Type B pancreatic cell (in vitro differentiated cells): ENCODE measurements at places on chromosomes 11 and 22. TPM values are rescaled to one million over a fixed set of nuclear protein-coding genes. Genes with fewer than 3 reads are reported as not detected.
A peak's percentile ranks its signal among the peaks of the same experiment; 100 is the strongest.

TRIM34 gene
- 1.4 and 2.4 TPM in 2 replicates for total RNA-seq

SLC16A8 gene
- not detected in 2 replicates for total RNA-seq

C11orf87 gene
- 0.33 and 5.3 TPM in 2 replicates for total RNA-seq

NPAS4 gene
- 0.14 and 0.77 TPM in 2 replicates for total RNA-seq

GRAMD1B gene
- total RNA-seq = 2.6 and 15.2 TPM in 2 replicates

ROBO4 gene
- total RNA-seq = not detected in 2 replicates

- H3K27ac ChIP-seq = no peak overlapping the region
- H3K4me1 ChIP-seq = peaks cover 31% of the 10 kb centered on the region
- no peak for DNase-seq
- no peak overlapping the region for H3K4me3 ChIP-seq
- no peaks in the 10 kb centered on the region for H3K36me3 ChIP-seq
These were observed 84.9 kb downstream of the ME3 start for GRCh38 chr11:86587264-86588193.

DNA sequence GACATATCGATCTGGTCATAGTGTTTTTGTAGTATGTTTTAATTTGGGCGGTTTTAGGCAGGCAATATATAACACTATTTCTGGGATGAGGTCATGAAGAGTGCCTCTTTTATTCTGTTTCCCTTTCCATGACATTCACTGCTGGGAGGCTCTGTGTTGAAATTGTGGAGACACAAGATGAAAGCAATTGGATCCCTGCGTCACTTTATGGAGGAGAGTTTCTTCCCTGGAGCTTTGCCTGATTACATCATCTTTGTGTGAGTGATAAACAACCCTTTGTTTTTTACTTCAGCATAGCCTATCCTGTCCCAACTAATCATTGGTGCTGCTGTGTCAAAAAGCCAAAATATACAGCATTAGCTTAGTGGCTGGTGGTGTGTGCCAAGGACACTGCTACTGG, 48.6 kb downstream of the PARVG start:
- peaks cover 8% of the 10 kb centered on the region for H3K4me1 ChIP-seq
- peaks cover 19% of the 10 kb centered on the region for H3K27me3 ChIP-seq
- DNase-seq = no peak

GRCh38 chr11:119374632-119375336, 6.7 kb downstream of the USP2 start:
- H3K4me3 ChIP-seq = no peak overlapping the region
- peaks cover 4% of the 10 kb centered on the region for H3K27me3 ChIP-seq
- no peak overlapping the region for H3K27ac ChIP-seq
- H3K4me1 ChIP-seq = peaks cover 51% of the 10 kb centered on the region

- H3K4me3 ChIP-seq = no peak overlapping the region
- H3K27ac ChIP-seq = no peak overlapping the region
These were observed 15.5 kb upstream of the MS4A12 start for GRCh38 chr11:60477035-60477445.

- H3K4me1 ChIP-seq = peaks cover 18% of the 10 kb centered on the region
- no peak overlapping the region for H3K4me3 ChIP-seq
- no peak for DNase-seq
- no peaks in the 10 kb centered on the region for H3K36me3 ChIP-seq
- no peak overlapping the region for H3K27ac ChIP-seq
These were observed 165.9 kb upstream of the NECTIN1 start for GRCh38 chr11:119894916-119895315.

GRCh38 chr11:88604260-88604659, 266.7 kb upstream of the CTSC start:
- no peak for DNase-seq
- H3K4me3 ChIP-seq = no peak overlapping the region
- no peak overlapping the region for H3K27ac ChIP-seq
- no peaks in the 10 kb centered on the region for H3K4me1 ChIP-seq
- no peaks in the 10 kb centered on the region for H3K27me3 ChIP-seq
- H3K36me3 ChIP-seq = no peaks in the 10 kb centered on the region

DNA sequence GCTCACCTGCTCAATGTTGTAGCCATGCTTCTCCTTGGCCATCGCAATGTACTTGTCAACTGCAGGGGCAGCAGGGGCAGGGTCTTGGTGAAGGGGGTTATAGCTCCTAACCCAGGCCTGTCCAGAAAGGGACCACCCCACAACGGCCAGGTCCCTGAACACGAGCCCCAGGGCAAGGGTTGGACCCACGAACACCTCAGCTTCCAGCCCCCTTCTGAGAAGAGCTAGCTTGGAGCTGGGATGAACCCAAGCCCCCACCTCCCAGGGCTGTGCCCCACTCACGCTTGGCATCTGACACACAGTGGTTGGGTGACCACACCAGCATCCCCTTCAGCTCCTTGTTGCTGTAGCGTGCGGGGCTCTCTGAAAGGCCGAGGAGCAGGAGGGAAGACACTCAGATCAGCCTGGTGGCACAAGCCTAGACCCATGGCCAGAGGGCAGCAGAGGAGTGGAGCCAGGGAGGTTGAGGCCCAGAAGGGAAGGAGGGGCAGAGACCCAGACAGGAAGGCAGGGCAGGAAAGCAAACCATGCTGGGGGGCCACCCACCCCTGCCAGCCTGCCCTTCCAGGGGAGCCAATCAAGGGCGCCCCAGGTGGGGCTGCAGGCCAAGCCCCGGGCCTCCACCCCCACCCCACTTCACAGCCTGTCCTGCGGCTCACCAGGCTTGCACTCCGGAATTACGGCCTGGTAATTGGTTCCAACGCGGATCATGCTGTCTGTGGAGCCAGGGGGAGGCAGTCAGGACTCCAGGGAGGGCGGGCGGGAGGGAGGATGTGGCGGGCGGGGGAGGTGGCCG, 1.9 kb downstream of the RCOR2 start:
- no peak overlapping the region for H3K27ac ChIP-seq
- H3K4me3 ChIP-seq = peak overlapping the region; percentile 83
- peaks cover 12% of the 10 kb centered on the region for H3K4me1 ChIP-seq
- peaks cover 6% of the 10 kb centered on the region for H3K36me3 ChIP-seq

DNA sequence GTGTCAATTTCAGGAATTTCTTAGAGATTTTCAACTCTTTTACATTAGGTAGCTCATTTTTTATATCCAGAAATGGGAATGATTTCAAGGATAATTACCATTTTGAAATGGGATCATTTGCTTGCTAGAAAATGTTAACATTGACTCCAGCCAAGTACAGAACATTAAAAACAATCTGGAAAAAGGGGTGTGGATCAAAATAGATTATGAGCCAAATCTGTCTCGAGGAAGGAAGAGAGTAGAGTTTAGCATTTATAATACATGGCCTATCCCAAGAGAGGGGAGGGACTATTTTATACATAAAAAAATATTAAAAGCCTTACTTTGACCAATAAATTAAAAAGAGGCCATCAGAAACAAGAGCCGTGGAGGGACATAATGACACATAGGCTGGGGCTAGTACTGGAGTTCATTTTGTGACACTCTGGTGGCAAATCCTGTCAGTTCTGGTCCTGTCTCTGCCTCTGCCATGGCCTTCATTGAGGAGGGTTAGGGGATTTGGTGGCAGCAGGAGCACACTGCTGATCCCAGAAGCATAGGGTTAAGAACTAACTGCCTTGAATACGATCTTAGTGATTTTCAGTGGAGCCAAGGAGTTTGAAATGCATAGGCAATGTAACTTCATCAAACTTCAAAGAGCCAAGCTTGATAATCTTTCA, 20.4 kb downstream of the PPP6R3 start:
- no peak overlapping the region for H3K4me3 ChIP-seq
- peaks cover 39% of the 10 kb centered on the region for H3K36me3 ChIP-seq
- no peaks in the 10 kb centered on the region for H3K27me3 ChIP-seq
- peak overlapping the region; percentile 4 for H3K27ac ChIP-seq
